Right cardiac atrium (tissue), 5 donors: ENCODE measurements at places on chromosomes 4 and X.

- DNase-seq = no peak
These were observed 131.5 kb downstream of the PRSS12 start for GRCh38 chr4:118221227-118221800.

- no peak for DNase-seq
These were observed 3.8 kb upstream of the AMMECR1 start for GRCh38 chrX:110321670-110322069.

GRCh38 chr4:8427761-8428287, 12.7 kb downstream of the ACOX3 start:
- peak; percentile 45 for DNase-seq

- no peak for DNase-seq
These were observed 56.3 kb upstream of the DCTD start for GRCh38 chr4:182973511-182973911.

DNA sequence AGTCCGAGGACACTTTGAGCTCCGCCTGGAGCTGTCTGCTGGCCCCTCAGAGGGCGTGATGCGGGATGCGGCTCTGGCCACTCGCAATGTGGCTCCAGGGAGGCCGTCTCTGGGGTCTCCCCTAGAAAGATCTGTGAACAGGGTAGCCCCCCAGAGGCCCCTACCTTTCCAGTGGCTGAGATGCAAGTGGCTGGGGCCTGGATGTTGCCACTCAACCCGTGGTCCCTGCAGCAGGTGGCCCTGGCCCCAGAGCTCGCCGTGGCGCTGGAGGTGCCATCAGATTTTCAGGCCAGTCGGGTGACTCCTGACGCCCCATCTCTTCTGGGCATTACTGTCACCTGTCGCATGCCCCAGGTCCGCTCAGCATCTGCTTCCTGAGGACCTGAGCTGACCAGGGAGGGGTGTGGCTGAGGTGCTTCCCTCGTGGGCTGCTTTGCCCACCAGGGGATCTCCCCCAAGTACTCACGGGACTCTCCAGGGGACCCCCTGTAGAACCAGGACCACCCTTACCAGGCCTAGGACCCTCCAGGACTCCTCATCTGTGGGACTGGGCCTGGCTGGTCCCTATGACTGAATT, 102.1 kb upstream of the LRPAP1 start:
- no peak for DNase-seq

- DNase-seq = peak; percentile 83
These were observed at the start of gene ELF4 for GRCh38 chrX:130110379-130111219. Gene ELF4 (minus strand): TSS chrX:130110497. CDS start chrX:130081330, 29,167 bp downstream.

- DNase-seq = peak; percentile 95
These were observed at the start of gene MAP9 for GRCh38 chr4:155376387-155377268. Gene MAP9 (minus strand): TSS chr4:155376965. CDS start chr4:155375850, 1,115 bp downstream.

DNA sequence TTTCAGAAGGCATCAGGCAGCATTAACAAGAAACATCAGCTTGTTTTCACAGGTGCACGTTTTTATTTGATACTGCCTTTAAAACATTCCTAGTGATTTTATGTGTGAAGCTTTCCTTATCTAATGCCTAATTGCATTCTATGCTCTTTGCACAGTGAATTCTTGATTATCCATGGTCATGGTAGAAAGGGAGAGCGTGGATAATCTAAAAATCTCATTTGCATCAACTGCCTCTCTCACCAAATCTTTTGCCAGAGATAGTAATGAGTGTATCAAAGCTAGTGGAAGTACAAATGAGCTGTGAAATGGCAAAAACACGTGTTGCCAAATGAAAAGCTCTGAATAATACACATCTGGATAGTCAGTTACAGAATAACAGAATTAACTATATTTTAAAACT, 170.5 kb downstream of the NAA11 start:
- no peak for DNase-seq

- no peak for DNase-seq
These were observed 137.6 kb downstream of the EGF start for GRCh38 chr4:110049951-110050925.

DNA sequence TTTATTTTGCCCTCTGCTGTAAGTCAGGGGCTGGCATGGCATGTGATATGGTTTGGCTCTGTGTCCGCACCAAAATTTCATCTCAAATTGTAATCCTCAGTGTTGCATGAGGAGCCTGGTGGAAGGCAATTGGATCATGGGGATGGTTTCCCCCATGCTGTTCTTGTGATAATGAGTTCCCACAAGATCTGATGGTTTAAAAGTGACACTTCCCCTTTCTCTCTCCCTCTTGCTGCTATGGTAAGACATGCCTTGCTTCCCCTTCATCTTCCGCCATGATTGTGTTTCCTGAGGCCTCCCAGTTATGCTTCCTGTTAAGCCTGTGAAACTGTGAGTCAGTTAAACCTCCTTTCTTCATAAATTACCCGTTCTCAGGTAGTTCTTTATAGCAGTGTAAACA, 72.0 kb upstream of the MSX1 start:
- no peak for DNase-seq

DNA sequence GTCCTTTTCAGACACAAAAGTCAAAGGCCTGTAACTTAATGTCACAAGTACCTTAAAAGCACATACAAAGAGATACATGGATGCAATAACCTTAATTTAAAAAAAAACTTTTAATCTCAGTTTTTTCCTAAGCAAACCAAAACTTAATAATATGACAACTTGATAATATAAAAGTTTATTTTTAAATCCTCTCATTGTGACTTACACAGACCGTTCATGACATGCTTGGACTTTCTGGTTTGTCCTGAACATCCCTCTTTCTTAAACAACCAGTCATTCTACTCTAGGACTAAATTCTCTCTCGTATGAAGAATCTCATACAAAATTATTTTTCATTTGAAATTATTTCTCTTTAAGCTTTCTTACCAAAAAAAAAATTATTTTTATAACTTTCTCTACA, 43.1 kb upstream of the CYP2U1 start:
- DNase-seq = no peak
